ENCODE measurements at places on chromosomes 1 and 21. TPM values are rescaled to one million over a fixed set of nuclear protein-coding genes. Genes with fewer than 3 reads are reported as not detected.

GRCh38 chr1:29690156-29690555 lies 453.8 kb downstream of the PTPRU start:
- peak; percentile 8 for DNase-seq

Gene RPTN
- total RNA-seq, result not detected

Gene ACADM
- 71.5 TPM for total RNA-seq

DNA sequence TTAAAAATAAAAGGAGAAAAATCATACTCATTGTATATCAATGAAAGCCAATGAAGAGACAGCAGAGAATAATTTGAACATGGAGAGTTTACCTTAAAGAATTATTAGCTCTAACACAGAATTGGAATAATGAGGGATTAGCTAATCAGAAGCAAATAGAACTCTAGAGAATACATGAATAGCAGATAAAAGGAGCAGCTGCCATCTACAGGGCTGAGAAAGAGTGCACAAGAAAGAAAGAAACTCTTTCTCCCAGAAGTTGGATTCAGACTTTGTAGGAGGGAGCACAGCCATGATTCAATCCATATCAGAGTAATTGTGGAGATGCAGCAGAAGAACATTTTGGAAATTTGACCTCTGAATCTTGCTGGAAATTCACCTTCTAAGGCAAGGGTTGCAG lies 1171.2 kb downstream of the PLA2G4A start:
- no peak for DNase-seq

GRCh38 chr1:174398246-174398645 lies 49.5 kb upstream of the GPR52 start:
- no peak for DNase-seq

GRCh38 chr1:21314743-21315396 lies 24.6 kb upstream of the ECE1 start:
- DNase-seq, result no peak

GRCh38 chr1:17112496-17113236 lies 6.6 kb downstream of the PADI2 start:
- DNase-seq, result no peak

Gene CELA2B
- total RNA-seq, result not detected

DNA sequence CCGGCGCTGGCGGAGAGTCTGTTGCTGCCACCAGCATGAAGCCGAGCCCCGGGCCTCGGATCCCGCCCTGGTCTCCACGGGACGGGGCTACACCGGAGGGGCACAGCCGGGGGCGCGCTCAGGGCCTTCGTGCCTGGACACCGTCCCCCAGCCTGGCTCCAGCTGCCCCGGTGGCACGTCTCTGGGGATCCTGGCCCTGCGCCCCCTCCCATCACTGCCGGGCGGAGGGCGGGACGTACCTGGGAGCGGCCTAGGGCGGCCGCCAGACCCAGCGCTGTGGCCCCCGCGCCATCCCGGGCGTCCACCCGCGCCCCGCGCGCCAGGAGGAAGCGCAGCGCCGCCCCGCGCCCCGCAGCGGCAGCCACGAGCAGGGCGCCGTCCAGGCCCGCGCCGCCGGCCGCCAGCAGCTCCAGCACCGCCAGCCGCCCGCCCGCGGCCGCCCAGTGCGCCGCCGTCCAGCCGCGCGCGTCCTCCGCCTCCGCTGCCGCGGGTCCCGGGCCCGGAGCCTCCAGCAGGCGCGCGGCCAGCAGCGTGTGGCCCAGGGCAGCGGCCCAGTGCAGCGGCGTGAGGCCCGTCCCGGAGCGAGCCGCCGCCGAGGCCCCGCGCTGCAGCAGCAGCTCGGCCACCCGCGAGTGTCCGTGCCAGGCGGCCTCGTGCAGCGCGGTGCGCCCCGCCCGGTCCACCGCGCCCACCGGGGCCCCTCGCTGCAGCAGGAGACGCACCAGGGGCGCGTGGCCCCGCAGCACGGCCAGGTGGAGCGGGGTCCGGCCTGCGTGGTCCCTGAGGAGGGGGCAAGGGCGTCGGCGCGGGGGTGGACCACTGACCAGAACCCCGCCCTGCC lies 1.0 kb downstream of the ANKRD65 start:
- DNase-seq, result no peak

Gene GPR153
- total RNA-seq, result 9.9 TPM

DNA sequence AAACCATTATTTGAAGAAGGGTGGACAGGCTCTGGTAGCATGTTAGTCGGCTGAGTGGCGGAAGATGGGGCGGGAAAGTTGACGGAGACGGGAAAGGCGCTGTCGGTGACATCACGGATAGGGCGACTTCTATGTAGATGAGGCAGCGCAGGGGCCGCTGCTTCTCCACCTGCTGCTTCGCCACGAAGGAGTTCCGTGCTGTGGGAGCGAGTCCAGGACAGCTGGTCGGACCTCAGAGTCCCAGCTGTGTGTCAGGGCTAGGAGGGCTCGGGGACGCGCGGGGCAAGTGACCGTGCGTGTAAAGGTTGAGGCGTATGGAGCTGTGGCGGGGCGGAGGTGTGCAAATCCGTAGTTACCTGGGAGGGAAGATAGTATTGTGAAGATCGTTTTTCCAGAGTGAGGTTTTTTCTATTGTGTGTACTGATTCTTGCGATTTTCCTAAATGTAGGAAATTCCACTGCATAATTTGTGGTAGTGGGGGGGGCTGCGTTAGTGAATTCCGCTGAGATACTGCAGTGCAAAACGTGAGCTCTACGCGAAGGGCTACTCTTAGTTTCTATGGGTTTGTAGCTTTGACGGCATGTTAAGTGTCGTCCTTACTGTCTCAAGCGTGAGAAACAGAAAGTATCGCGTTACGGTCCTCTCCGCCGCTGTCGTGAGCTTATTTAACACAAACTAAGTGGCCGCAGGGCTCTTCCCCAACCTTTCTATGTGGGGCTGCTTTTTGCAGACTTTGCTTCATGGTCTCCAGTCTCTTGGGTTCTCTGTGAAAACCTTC lies 111.2 kb upstream of the NBPF11 start:
- DNase-seq, result peak; percentile 55

GRCh38 chr1:182183606-182184005 lies 122.1 kb upstream of the ZNF648 start:
- DNase-seq, result no peak

- DNase-seq, result peak; percentile 56
These were observed 531 bp upstream of the HMGN2 start for GRCh38 chr1:26471498-26472319.

DNA sequence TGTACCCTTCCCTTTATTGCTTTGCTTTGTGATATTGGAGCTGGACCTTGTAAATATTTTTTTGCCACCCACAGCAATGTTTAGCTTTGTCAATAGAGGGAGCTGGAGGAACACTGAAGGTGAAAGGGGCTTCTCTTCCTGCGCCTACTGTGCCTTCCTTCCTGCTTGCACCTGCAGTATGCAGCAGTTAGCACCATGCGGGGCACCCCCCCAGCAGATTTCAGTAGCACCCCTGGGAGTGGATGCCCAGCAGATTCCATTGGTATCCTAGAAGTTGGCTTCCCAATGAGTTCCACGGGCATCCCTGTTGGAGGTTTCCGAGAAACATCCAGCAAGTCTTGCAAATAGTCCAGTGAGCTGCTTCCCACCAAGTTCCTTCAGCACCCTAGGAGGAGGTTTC lies 25.6 kb downstream of the S100A10 start:
- DNase-seq, result no peak

DNA sequence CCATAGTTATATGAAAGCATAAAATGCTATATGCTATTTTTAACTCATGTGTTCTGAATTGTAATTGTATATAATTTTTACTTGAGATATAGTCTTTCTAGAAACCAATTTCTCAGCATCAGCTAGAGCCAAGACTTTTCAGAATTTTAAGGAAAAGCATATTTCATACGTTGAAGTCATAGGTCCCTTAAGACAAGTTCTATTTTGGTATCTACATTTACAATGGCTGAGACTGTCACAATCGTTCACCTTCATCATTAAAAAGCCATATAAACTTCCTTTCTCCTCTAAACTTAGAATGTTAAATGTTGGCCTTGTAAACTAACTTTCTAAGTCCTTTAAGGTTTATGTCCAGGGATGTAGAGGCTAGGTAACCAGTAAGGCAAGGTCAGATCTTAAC lies 104.1 kb downstream of the LRRC40 start:
- DNase-seq, result no peak

Gene NBPF14
- 17.8 TPM for total RNA-seq

DNA sequence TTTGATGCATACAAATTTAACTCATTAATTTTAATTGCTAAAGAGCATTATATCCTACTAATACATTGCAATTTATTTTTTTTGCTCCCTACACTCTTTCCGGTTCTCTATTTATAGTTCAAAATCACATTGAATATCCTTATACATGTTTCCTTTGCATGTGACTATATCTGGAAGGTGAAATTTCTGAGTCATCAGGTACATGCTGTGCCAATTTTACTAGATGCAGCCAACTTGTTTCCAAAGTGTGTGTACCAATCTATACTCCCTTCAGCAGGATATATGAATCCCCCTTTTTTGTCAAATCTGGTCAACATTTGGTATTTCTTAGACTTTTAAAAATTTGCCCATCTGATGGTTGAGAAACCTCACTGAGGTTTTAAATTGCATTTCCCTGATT lies 602.9 kb upstream of the CAMK1G start:
- no peak for DNase-seq

GRCh38 chr1:54230507-54231339 lies 30.8 kb downstream of the MRPL37 start:
- DNase-seq, result no peak

DNA sequence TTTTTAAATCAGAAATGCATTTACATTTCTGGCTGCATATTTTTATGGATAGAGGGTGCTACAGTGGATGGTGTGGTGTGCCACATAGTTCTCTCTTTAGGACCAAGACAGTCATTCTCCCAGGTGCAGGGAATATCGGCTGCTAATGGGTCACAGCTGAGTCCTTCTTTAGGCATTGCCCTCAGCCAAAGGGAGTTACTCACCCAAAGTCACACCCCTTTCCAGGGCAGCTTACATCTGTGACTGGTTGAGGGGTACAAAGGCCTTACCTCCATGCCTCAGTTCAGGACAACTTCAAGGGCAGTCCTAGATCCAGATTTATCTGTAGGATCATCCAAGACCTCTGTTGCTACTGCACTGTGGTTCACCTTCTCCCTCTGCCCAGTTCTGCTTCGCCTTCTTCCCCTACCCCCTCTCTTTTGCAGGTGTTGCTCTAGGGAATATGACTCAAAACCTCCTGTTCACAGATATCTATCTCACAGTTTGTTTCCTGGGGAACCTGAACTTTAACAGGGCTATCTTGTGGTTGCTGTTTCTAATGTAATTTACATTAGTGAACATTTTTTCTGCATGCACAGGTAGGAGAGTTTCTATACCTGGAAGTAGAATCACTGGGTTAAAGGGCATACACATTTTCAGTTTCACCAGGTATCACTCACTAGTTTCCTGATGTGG lies 413.9 kb downstream of the RPS6KC1 start:
- no peak for DNase-seq

Gene KRTAP11-1
- total RNA-seq, result not detected

Gene DUSP23
- 12.2 TPM for total RNA-seq

DNA sequence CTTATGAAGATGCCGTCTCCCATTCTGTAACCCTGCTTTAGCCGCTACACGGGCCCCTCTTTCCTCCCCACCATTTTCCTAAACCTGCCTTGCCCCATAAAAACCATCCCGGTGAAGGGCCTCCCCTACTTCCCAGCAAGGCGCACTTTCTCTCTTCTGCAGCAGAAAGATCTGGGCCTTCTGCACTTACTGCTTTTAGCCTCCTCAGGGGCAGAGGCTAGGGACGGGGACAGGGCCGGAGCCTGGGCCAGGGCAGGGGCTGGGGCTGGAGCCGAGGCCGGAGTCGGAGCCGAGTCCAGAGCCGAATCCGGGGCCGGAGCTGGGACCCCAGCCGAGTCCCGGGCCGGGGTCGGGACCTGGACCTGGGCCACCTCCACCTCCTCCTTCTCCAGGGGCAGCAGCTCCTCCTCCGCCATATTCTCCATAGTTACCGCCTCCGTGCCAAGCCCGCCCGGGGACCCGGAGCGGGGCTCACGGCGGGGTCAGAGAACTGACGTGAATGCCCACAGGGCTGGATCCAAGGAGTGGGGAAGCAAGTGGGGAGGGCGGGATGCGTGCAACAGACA lies 382 bp downstream of the TRMT1L start:
- DNase-seq, result no peak

Gene PRDM15
- total RNA-seq, result 8.2 TPM

DNA sequence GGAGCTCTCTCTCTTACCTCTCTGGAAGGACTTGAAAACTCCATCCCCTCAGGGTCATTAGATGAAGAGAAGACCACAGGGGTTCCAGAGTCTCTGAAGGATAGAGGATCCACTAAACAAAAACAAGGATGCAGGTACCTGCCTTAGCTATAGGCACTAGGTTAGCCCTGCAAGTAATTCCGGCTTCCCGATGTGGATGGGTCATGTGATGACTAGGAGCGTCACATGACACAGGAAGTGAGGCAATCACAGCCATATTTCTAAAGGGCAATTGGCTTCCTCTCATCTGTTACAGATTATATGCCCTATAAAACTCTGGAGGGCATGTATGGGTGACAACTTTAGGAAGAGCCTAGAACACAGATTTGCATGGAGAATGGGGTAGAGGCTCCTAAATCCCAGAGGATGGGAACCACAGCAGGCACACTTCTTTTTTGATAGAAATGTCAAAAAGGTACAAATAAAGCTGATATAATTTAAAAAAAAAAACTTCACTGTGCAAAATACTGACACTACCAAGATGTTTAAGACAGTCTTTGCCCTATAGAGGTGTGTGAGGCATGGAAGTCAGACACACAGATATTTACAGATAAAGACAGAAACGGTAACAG lies 14.1 kb downstream of the ENTREP3 start:
- DNase-seq, result peak; percentile 90

DNA sequence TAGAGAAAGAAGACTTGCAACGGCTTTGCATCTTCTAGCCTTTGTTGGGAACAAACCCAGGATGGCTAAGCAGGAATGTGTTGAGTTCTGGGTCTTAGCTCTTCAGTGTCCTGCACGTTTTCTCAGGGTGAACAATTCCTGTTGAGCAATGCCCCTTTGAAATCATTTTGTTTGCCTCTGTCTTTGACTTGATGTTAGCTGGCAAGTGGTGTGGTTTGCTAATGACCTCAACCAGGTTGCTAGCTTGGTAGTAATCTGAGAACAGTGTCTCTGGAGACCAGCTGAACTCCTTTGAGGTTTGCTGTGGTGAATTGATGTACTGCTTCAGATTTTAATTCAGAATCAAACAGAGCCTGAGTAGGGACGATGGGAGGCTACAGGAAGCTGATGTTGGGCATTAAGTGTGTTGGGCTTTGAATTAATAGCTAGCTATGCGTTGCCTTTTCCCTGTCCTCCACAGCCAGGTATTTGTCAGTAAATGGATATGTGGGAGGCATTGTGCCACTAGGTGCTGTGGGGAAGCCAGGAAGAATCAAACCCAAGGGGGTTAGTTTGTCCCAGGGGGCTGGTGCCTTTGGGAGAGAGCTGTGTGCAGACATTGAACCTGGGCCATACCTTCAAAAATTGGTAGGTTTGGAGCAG lies 23.3 kb upstream of the SRSF10 start:
- DNase-seq, result no peak

- no peak for DNase-seq
These were observed 19.3 kb downstream of the F3 start for GRCh38 chr1:94522304-94522703.

Data from cerebellum (tissue), 4 donors.